ENCODE measurements at places on chromosomes 2 and 18.

DNA sequence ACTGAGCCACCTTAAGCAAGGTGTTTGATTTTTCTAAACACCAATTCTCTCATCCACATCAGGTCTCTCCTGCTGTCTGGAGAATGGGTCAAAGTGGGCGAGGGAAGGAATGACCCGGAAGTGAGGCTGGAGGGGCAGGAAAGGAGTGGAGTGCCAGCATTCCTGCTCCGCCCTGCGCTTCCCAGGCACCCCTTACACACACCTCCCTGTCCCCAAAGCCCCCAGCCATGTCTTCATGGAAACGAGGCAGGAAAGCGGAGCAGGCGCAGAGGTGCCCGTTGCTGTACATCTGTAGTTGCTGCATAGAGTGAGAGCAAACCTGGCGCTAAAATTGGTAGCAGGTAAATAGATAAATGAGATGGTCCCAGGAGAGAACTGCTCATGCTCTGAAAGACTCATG lies 27.2 kb upstream of the NT5DC4 start:
- no peak for DNase-seq

DNA sequence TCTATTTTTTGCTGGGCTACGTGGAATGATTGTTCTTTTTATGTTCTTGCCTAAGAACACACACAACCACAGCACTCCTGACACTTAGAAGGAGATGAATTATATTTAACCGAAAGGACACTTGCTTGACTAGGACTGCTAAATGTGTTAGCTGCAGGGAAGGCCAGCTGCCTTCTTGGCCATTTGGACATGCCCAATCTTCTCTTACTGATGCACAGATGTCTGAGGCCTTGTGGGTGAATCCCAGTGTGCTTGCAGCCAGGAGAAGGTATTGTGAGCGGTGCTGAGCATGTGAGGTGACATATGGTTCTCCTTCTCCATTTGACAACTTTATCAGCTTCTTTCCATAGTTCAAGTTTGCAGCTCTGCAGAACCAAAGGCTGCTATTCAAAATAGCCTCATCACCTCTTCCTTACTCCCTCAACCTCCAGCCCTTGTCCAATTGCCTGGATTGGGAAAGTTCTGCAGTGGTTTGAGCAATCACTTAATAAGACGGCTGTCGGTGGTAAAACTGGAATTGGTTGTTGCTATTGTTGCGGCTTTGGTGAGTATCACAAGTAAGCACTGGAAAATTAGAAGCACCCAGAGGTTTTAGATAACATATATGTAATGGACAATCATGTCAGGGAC lies 1113.3 kb downstream of the TSN start:
- no peak for DNase-seq

- DNase-seq: no peak
Measured at GRCh38 chr2:23564615-23564960, 179.6 kb downstream of the KLHL29 start.

DNA sequence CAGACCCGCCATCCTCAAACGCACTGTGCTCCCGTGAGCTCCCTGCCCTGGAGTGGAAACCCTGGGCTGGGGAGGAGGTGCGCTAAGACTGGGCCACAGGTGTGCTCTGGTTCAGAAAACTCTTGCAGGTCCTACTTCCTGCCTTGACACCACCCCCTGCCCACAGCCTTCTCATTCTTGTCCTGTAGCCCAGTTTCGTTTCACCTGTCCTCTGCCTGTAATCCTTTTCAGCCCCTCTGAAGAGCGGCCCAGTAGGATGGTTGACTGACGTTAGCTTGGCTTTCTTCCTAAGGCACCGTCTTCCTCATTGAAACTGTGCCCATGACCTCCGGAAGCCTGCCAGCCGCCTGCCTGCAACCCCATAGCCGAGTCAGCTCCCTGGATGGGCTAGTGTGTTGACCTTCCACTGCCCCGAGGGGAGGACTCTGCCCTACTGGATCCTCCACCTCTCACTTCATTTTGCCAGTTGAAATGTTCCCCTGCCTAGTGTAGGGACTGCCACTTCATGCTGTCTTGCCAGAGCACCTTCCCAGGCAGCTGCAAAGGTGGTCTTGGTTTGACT lies 116.9 kb downstream of the AGAP1 start:
- DNase-seq: no peak

GRCh38 chr2:238242731-238243495 lies 3.1 kb upstream of the HES6 start:
- DNase-seq: no peak

GRCh38 chr18:74567822-74568221 lies 29.8 kb upstream of the ZNF407 start:
- DNase-seq: no peak

DNA sequence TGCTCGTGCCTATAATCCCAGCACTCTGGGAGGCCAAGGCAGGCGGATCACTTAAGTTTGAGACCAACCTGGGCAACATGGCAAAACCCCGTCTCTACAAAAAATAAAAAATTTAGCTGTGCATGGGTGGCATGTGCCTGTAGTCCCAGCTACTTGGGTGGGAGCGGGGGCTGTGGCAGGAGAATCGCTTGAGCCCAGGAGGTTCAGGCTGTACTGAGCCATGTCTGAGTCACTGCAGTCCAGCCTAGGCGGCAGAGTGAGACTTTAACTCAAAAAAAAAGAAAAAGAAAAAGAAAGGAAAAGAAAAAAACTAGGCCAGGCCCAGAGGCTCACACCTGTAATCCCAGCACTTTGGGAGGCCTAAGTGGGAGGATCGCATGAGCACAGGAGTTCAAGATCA lies 30.8 kb downstream of the TWSG1 start:
- DNase-seq: peak; percentile 64

- DNase-seq: peak; percentile 90
Measured at GRCh38 chr2:85584857-85585780, 888 bp downstream of the VAMP5 start.

- DNase-seq: no peak
Measured at GRCh38 chr2:66264354-66264753, 170.6 kb upstream of the MEIS1 start.

DNA sequence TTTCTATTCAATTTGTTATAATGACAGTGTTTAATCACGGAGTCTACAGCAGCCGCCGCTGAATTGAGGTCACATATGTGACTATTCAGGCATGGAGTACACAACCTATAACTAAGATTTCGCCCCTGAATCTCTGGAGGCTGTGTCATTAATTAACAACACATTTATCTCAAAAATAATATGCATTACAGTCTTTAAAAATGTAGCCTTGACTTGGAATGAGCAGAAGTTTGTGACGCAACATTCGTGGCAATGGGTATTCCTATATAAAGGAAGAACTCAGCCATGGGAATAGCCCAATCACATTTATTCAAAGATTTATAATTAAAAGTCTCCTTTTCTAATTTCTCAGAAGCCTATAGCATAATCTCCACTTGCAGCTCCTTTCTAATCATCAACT lies 60.6 kb upstream of the LYPD1 start:
- DNase-seq: no peak
